ENCODE measurements at places on chromosomes 3 and 15.

DNA sequence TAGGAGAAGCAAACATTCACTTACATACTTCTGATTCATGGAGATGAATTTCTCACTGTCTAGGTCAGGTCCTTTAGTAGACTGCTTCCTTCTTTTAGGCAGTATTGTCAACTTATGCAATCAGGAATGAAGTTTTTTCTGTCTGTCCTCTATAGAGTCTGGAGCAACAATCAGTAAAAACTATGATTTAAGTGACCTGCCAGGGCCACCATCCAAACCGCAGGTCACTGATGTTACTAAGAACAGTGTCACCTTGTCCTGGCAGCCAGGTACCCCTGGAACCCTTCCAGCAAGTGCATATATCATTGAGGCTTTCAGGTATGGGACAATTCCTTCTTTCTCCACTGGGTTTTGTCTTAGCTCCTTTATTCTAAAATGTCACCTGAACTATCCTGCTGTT is 523.1 kb downstream of the ROBO2 start:
- no peak for DNase-seq

DNA sequence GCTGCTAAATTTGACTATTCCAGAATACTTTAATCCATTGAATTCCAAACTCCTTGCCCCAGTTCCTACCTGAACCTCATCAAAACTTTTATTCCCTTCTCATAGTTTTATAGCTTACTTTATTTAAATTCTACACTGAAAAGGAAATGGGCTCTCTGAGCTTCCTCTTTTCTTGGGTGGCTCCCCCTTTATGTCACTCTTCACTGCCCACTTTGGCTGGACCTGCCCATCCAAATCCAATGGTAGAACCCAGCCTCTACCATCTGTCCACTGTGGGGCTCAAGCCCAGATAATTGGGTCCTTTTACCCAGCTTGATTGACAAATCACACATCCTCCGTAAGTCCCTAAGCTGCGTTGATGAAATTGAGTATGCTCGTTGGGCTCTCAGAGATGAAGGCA is 216.5 kb downstream of the BBX start:
- no peak for DNase-seq

GRCh38 chr15:64772488-64772887 is 2.9 kb downstream of the RBPMS2 start:
- DNase-seq: no peak

DNA sequence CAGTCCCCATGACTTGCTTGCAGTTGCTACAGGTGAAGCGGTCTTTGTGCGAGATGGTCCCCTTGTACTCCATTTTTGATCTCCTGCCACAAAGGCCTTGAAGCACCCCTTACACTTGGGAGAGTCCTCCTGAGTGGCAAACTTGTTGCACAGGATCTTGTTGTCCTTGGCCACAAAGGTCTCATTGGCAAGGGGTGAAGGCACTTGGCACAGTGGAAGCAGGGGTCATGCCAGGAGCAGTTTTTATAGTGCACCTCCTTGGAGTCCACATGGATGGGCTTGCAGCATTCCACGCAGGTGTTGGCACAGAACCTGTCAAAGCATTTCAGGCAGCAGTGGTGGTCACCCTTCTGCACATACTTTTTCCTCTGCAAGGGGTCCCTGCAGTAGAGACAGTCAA is 20.3 kb upstream of the SEC62 start:
- no peak for DNase-seq

- DNase-seq: peak; percentile 27
Observed at GRCh38 chr3:123618076-123618708, 33.3 kb upstream of the HACD2 start.

- DNase-seq: no peak
Observed at GRCh38 chr15:85377269-85377668, 3.1 kb upstream of the AKAP13 start.

DNA sequence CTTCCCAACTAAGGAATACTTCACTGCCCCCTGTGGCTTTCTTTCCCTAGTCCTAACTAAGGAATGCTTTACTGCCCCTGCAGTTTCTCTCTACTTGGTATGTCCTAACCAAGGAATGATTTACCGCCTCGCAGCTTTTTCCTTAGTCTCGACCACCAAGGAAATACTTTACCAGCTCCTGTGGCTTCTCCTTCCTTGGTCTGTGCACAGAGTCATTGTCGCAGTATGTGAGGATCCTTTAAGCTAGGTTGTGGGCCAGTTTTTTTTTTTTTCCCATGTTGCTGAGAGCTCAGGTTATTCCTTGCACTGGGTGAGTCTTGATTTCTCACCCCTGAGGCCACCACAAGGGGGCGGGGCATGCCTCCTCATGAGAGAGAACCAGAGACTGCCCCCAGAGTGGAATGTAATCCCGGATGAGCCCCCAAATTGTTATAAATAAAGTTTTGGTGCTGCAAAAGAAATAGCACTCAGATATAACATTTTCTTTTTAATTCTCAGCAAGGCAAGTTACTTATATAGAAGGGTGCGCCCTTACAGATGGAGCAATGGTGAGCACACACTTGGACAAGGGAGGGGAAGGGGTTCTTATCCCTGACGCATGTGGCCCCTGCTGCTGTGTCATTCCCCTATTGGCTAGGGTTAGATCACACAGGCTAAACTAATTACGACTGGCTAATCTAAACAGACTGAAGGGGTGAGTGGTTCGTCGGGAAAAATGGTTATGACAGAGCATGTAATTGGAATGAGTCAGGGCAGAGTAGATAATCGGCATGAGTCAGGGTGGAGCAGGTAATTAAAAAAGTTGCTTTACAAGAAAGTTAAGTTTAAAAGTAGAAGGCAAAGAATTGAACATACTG is 27.0 kb downstream of the NDUFB4 start:
- DNase-seq: peak; percentile 76
